ENCODE measurements at places on chromosomes 11 and 22.

GRCh38 chr22:46052801-46053562, 76.0 kb upstream of the WNT7B start:
- H3K4me3 ChIP-seq: peak overlapping the region; percentile 66
- no peaks in the 10 kb centered on the region for H3K36me3 ChIP-seq
- peak overlapping the region; percentile 86 for H3K27ac ChIP-seq
- DNase-seq: no peak
- peaks cover 79% of the 10 kb centered on the region for H3K4me1 ChIP-seq
- no peaks in the 10 kb centered on the region for H3K27me3 ChIP-seq

GRCh38 chr11:124101737-124102136, 13.5 kb upstream of the VWA5A start:
- no peak overlapping the region for H3K27ac ChIP-seq
- DNase-seq: no peak
- no peaks in the 10 kb centered on the region for H3K27me3 ChIP-seq
- H3K36me3 ChIP-seq: no peaks in the 10 kb centered on the region
- no peaks in the 10 kb centered on the region for H3K4me1 ChIP-seq

DNA sequence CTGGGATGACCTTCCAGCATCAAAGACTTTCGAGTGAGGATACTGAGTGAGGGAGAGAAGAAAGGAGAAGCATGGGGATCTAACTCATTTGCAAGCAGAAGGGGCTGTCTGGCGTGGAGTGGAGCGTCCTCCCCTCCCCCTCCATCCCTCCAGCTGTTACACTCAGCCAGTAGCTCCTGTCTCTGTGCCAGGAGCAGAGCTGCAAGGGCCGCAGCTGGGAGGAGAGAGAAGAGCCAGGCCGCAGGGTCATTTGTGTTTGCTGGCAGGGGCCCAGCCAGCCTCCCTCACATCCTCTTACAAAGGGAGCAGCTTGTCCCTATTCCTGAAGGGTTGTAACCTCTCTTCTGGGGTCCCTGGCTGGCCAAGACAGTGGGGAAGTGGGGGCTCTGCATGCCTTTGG, 57.9 kb downstream of the NECTIN1 start:
- peaks cover 27% of the 10 kb centered on the region for H3K4me1 ChIP-seq
- no peaks in the 10 kb centered on the region for H3K27me3 ChIP-seq
- no peak overlapping the region for H3K27ac ChIP-seq
- H3K36me3 ChIP-seq: peaks cover 43% of the 10 kb centered on the region

DNA sequence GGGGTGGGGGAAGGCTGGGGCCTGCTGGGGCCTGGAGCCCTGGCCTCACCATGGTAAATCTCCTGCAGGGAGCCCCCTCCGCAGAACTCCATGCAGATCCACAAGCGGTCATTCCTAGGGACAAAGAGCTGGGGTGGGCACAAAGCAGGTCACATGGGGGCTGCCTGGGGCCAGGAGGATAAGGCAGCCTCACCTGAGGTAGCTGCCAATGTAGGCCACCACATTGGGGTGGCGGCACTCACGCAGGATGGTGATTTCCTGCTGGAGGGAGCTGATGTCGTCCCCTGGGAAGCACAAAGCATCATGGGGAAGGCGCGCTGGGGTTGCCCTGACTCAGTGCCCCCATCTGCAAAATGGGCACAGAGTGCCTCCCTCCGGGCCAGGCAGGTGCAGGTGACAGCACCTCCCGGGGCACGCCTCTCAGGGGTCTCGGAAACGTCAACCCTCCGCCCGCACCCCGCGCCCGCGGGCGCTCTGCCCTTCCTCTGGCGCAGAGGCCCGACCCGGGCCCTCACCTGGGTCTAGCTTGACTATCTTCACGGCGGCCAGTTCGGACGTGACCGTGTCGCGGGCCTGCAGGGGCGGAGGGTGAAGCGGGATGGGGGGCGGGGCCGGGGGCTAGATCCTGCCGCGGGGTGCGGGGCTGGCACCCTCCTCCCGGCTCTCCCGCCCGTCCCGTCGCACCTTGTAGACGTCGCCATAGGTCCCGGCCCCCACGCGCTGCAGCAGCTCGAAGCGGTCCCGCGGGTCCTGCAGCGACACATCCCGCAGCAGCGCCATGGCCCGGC, 450 bp downstream of the MAP4K2 start:
- H3K27me3 ChIP-seq: no peaks in the 10 kb centered on the region
- no peak for DNase-seq
- peaks cover 22% of the 10 kb centered on the region for H3K36me3 ChIP-seq
- H3K4me1 ChIP-seq: peaks cover 14% of the 10 kb centered on the region
- H3K27ac ChIP-seq: no peak overlapping the region
- peak overlapping the region; percentile 57 for H3K4me3 ChIP-seq

DNA sequence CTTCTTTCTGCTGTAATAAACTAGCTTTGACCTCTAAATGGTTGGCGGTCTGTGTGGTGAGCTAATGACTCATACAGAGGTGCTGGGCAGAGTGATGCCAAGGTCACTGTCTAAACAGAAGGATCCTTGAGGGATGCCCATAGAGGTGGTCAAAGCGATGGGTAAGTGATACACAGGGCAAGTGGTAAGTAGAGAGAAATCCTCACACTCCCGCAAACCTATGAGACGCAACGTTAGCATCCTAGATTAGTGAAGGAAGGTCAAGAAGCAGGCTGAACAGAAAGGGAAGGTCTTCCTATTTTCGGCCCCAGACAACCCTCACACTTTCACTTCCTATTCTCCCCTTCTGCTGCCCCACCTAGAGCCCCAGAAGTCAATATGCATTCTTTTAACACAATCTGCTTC, 65.6 kb upstream of the SESN3 start:
- H3K4me3 ChIP-seq: no peak overlapping the region
- H3K36me3 ChIP-seq: no peaks in the 10 kb centered on the region
- no peak for DNase-seq
- no peak overlapping the region for H3K27ac ChIP-seq
- H3K4me1 ChIP-seq: peaks cover 6% of the 10 kb centered on the region

DNA sequence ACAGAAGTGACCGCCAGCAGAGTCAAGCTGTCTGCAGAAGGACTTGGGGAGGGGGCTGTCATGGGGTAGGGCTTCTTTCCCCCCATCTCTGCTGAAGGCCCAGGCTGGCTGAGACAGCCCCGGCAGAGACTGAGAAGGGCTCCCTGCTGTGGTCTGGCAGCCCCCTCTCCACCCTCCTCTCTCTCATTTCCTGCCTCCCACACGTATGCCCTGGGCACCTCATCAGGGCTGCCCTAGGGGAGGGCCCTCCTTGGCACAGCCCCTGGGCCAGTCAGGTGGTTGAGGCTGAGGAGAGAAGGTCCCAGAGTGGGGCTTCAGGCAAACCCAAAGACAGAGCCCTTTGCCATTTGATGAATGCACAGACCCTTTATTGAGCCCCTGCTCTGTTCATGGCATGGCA, 3.6 kb downstream of the RASD2 start:
- peaks cover 53% of the 10 kb centered on the region for H3K27me3 ChIP-seq
- H3K27ac ChIP-seq: no peak overlapping the region
- H3K4me1 ChIP-seq: peaks cover 7% of the 10 kb centered on the region

- no peak for DNase-seq
- no peak overlapping the region for H3K27ac ChIP-seq
- no peaks in the 10 kb centered on the region for H3K36me3 ChIP-seq
- peaks cover 6% of the 10 kb centered on the region for H3K27me3 ChIP-seq
- no peaks in the 10 kb centered on the region for H3K4me1 ChIP-seq
Observed at GRCh38 chr22:45446216-45446615, 32.7 kb downstream of the RIBC2 start.

- no peaks in the 10 kb centered on the region for H3K36me3 ChIP-seq
- DNase-seq: no peak
- H3K4me1 ChIP-seq: peaks cover 8% of the 10 kb centered on the region
- H3K27me3 ChIP-seq: no peaks in the 10 kb centered on the region
Observed at GRCh38 chr11:19952116-19952605, 208.1 kb downstream of the DBX1 start.

DNA sequence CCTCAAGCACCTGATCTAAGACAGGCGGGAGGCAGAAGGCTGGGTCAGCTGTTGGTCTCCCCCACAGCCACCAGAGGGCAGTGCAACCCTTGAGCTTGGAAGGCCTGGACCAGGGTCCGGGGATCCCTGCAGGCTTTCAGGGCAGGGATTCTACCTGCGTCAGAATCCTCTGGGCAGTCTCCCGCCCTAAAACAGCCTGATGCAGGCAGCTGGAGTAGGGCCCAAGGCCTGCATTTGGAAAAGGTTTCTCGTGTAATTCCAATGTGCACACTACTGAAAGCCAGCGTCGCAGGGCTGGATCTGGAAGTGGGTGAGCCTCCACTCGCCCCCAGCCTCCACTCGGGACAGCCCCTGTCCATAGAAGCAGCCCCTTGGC, 31.8 kb downstream of the BID start:
- peaks cover 10% of the 10 kb centered on the region for H3K4me1 ChIP-seq
- H3K27me3 ChIP-seq: no peaks in the 10 kb centered on the region
- H3K27ac ChIP-seq: no peak overlapping the region
- DNase-seq: peak; percentile 17
- no peak overlapping the region for H3K4me3 ChIP-seq

GRCh38 chr11:69395287-69395686, 86.2 kb upstream of the LINC01488 start:
- DNase-seq: no peak
- no peak overlapping the region for H3K27ac ChIP-seq
- H3K4me3 ChIP-seq: no peak overlapping the region
- H3K27me3 ChIP-seq: peaks cover 6% of the 10 kb centered on the region
- peaks cover 12% of the 10 kb centered on the region for H3K4me1 ChIP-seq

- DNase-seq: no peak
- peaks cover 15% of the 10 kb centered on the region for H3K4me1 ChIP-seq
- H3K4me3 ChIP-seq: no peak overlapping the region
- no peaks in the 10 kb centered on the region for H3K27me3 ChIP-seq
Observed at GRCh38 chr11:34806875-34807274, 109.3 kb downstream of the APIP start.

DNA sequence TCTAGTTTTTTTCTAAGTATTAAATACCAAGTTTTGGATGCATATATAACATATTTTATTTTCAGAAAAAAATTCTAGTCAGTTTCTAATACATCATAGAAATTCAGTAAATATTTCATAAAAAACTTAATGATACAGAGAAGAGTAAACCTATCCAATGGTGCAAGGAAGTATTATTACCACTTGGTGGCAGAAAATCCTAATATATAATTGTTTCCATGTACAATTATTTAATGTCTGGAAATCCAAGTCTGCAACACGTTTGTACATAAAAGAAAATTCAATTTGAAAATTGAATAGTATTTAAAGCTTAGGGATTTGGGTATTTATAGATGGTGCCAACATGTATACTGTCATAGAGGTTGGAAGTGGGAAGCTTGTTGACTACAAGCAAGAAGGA, 127.0 kb downstream of the TRPC6 start:
- H3K4me1 ChIP-seq: peaks cover 5% of the 10 kb centered on the region
- H3K4me3 ChIP-seq: no peak overlapping the region
- no peak overlapping the region for H3K27ac ChIP-seq
- no peaks in the 10 kb centered on the region for H3K36me3 ChIP-seq

- DNase-seq: peak; percentile 83
- no peaks in the 10 kb centered on the region for H3K36me3 ChIP-seq
- H3K27ac ChIP-seq: peak overlapping the region; percentile 79
Observed at GRCh38 chr11:19027829-19028595, 32.5 kb downstream of the MRGPRX2 start.

DNA sequence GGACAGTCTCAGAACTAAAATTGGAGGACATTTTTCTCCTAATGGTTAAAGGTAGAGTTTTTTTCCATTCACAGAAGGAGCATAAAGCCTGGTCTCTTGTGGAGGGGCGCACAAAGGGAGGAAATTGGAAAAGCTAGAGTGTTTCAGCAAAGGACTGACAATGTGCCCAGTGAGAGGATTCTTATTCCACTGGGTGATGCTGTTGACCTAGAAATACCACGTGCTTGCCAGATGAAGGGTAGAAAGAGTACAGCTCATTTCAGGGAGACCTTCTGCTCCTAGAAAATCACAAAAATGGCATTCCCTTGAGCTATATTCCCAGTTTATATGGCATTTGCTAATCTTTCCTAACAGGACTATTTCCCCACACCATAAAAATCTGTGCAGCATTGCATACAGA, 21.1 kb downstream of the MS4A6E start:
- no peaks in the 10 kb centered on the region for H3K36me3 ChIP-seq
- H3K4me1 ChIP-seq: no peaks in the 10 kb centered on the region
- no peak overlapping the region for H3K27ac ChIP-seq
- DNase-seq: no peak

- H3K27me3 ChIP-seq: peaks cover 43% of the 10 kb centered on the region
- H3K4me3 ChIP-seq: no peak overlapping the region
- no peak for DNase-seq
- peaks cover 14% of the 10 kb centered on the region for H3K4me1 ChIP-seq
Observed at GRCh38 chr11:119339589-119340334, 921 bp downstream of the C1QTNF5 start.

DNA sequence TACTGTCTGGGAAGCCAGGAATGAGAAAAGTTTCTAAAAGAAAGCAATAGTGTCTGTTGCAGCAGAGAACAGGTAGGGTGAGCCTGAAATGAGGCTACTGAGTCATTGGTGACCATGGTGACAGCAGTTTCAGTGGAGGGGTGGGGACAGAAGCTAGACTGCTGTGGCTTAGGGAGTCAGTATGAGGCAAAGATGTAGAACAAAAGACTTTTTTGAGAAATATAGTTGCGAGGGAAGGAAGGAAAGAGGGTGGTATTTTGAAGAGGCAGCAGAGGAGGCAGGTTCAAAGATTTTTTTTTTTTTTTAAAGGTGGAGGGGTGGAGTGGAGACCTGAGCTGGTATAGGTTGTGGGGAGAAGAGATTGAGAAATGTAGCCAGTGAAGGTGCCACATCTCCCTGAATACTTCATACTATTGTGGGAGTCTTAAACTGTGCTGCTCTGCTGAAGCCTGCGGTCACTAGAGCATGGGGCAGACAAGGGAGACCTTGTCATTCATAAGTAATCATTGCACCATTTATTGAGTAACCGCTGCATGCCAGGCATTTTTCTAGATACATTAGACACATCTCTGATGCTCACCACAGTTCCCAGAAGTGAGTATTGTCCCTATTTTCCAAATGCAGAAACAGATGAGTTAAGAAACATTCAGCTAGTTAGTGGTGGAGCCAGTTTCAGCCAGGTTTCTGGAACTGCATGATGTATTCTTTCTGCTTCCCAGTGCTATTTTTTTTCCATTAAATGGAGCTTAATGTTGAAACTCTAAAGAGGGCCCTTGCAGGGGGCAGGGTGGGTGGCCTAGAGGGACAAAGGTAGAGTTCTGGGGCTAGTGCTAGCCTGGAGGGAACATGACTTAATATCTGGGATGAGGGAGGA, 49.9 kb downstream of the STIM1 start:
- H3K27ac ChIP-seq: peak overlapping the region; percentile 55
- no peak overlapping the region for H3K4me3 ChIP-seq
- H3K27me3 ChIP-seq: no peaks in the 10 kb centered on the region
- peak; percentile 62 for DNase-seq
- peaks cover 53% of the 10 kb centered on the region for H3K4me1 ChIP-seq

DNA sequence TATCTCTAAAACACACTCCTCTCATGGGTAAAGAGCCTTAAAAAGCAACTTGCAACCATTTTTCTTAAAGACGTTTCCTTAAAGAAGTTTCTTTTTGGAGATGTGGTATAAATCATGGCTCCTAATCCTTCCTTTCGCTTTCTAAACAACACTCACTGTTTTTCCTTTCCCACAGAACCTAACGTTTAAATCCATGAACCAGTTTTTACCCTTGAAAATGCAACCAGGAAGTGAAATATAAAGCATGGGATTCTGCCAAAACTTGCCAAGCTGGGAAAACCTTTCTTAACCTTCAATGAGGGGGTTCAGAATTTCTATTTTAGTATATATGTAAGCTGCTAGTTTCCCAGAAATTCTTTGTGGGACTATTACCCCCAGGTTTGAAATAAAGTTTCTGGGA, 8.6 kb downstream of the PLEKHA7 start:
- H3K4me3 ChIP-seq: no peak overlapping the region
- H3K27ac ChIP-seq: no peak overlapping the region
- no peak for DNase-seq
- H3K27me3 ChIP-seq: no peaks in the 10 kb centered on the region
